ENCODE measurements at places on chromosomes 16 and 17. TPM values are rescaled to one million over a fixed set of nuclear protein-coding genes. Genes with fewer than 3 reads are reported as not detected.

The SYCE1L gene
- 0.46 TPM for polyA plus RNA-seq

The BTBD17 gene
- polyA plus RNA-seq = not detected

DNA sequence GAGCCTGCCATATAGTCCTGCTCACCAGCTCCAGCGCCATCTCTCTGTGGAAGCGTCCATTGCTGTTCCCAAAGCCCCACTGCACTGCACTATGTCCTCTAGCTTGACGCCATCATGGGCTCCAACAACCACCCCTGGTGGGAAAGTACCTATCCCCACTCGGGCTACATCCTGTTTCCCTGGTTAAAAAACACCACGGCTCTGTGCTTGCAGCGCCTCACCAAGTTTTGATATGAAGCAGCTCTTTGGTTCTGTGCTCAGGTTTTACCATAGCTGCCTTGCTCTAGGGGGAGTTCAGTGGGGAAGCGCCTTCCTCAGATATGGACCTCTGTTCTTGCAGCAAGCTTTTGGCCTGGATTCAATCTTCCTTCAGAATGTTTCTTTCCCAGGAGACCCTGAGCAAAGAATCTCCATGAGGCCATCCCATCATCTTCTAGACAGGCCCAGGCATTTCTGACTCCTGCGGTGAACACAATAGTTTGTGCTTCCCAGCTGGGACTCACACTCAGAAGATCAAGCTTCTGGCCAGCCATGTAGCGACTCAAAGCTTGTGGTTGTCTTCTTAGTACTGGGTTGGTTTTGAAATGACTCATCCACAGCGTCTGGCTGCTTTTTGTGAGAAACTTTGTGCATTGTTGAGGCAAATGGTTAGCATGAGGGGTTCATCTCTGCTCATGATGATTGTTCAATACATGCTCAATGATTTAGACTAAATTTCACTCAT lies 39.5 kb downstream of the DYNLRB2 start:
- H3K27ac ChIP-seq = no peak overlapping the region
- peak; percentile 21 for DNase-seq
- H3K27me3 ChIP-seq = no peaks in the 10 kb centered on the region
- no peak overlapping the region for H3K4me3 ChIP-seq
- no peaks in the 10 kb centered on the region for H3K36me3 ChIP-seq

DNA sequence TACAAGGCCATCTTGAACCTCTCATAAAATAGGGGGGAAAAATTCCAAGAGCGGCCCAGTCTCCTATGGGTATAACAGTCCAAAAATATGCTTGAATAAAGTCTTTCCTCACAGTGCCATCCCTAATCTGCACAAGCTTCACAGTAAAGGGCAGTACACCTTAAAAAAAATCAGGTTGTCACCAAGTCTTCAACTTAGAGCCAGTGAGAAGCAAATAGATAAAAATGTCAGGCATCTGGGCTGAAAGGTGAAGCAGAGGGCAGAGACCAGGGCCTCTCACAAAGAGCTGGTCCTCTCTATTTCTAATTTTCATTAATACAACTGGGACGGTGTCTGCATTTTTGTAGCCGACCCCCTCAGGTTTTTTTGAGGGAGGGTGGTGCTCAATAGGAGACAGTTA lies 82.9 kb downstream of the SSH2 start:
- no peak overlapping the region for H3K27ac ChIP-seq
- no peak overlapping the region for H3K4me3 ChIP-seq
- no peak for DNase-seq
- peaks cover 5% of the 10 kb centered on the region for H3K36me3 ChIP-seq
- H3K27me3 ChIP-seq = no peaks in the 10 kb centered on the region

Data from B cell (primary cell).